SK-N-DZ (cell line): ENCODE measurements at places on chromosomes 13 and 19.

- DNase-seq, result no peak
These were observed 14.0 kb upstream of the PSMD8 start for GRCh38 chr19:38360351-38360750.

- DNase-seq, result no peak
These were observed 9.9 kb downstream of the TPP2 start for GRCh38 chr13:102606537-102607309.

- DNase-seq, result no peak
These were observed 20.1 kb downstream of the SLC27A1 start for GRCh38 chr19:17490411-17490810.

- DNase-seq, result no peak
These were observed 312.6 kb downstream of the SLITRK6 start for GRCh38 chr13:85486663-85487062.

DNA sequence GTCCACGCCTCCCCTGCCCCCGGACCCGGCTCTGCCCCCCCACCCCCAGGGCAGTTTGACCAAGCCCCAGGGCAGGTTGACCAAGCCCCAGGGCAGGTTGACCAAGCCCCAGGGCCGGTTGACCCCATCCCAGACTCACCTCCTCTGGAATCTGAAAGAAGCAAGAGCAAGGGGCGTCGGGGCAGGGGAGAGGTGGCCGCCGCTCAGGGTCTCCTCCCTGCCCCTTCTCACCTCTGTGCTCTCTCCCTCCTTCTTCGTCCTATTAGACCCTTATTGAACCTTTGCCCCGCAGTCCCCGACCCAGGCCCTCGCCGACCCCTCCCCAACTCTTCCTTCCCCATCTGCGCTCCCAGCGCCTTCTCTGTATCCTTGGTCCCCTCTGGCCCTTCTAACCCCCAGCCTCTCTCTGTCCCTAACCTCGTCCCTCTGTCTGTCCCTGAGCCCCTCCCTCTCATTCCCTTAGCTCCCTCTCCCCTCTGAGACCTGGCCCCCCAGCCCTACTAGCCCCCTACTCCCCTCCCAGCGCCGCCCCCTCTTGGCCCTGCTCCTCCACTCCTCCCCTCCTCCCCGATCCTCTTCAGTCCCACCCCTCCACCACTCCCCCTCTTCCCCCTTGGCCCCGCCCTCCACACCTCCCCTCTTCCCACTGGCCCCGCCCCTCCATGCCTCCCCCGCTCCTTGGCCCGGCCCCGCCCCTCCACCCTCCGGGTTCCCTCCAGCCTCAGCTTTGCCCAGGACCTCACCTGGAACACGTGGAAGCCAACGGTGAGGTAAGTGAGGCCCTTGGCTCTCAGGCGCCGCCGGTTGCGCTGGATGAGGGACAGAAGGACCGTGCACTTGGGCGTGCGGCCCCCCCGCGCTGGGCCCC is 7.6 kb downstream of the CAPN12 start:
- no peak for DNase-seq

DNA sequence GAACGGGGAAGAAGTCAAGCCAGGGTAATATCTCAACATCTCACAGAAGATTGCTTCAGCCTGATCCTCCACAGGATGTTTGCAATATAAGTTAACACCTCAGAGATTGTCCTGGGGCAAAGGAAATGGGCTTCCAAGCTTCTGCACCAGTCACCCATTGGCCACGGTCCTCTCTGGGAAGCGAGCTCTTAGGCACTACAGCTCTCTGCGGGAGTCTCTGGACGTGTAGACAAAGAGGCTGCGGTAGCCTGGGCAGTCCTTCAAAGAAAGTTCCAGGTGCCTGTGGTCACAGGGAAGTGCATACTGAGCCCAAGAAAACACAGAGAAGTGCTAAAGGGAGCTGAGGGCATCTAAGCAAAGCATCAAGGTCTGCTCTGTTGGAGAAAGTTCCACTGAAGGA is 805.7 kb downstream of the DIAPH3 start:
- no peak for DNase-seq

GRCh38 chr13:108917581-108917980 is 288.2 kb downstream of the MYO16 start:
- DNase-seq, result no peak

DNA sequence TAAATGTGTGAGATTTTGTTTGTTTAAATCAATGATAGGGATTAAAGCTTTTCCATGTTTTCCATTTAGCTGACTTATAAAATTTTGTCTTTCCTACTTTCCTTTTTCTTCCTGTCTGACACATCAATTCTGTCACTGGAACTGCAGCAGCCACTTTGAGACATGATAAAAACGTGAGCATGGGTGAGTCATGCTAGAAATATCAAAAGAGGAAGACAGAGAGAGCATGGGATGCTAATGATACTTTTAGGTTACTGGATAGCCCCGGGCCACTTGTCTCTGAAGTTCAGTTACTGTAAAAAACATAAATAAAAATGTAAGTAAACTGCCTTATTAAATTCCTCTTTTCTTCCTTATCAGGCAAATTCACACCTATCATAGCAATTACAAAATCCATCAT is 1332.0 kb upstream of the PCDH20 start:
- no peak for DNase-seq

DNA sequence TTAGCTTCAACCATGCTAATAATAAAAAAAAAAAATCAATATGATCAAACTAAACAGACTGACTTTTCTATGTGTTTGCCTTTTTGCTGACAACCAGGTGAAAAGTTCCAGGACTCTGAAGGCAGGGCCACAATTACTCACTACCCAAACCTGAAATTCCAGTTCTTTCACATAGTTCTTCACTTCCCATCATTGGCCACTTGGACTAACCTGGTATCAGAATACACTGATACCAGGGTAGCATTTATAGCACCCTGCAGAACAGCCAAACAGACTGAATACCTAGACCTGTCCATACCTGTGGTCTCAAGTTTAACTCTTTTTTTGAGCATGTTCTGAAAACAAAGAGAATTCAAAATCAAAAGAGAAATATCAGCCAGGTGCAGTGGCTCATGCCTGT is 25.1 kb downstream of the ELF1 start:
- no peak for DNase-seq

DNA sequence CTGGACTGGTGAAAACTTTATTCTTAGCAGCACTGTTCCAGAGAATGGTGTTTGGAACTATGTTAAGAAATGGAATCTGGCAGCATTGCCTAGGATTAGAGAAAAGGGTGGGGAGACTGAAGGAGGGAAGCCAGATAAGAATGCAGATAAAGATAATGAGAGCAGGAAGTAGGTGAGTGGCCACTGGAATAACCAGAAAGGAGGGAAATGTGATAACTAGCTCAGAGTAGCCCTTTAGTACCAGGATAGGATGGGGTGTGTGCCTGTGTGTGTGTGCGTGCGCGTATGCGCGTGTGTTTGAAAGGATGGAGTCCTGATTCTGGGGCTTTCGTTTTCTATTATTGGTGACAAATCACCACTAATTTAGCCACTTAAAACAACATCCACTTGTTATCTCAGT is 33.4 kb upstream of the FRY start:
- DNase-seq, result peak; percentile 23

GRCh38 chr19:41328157-41328841 is 18.3 kb downstream of the CCDC97 start:
- no peak for DNase-seq

DNA sequence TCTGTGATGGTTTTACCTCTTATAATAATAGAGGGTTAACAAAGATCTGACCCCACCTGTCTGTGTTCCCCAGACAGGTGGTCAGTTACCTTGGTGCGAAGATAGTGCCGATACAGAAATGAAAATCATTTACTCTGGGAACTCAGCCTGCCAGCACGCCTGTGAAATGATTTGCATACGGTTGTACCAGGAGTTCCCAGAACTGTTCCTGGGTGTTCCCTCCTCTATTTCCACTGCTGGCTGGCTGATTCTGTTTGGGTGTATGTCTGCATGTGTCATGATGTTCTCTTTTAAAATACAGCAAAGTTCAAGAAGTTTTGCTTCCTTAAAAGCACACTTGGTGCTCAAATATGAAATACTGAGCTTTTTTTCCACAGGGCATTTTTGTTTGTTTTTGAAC is 527.1 kb downstream of the FGF9 start:
- DNase-seq, result no peak

DNA sequence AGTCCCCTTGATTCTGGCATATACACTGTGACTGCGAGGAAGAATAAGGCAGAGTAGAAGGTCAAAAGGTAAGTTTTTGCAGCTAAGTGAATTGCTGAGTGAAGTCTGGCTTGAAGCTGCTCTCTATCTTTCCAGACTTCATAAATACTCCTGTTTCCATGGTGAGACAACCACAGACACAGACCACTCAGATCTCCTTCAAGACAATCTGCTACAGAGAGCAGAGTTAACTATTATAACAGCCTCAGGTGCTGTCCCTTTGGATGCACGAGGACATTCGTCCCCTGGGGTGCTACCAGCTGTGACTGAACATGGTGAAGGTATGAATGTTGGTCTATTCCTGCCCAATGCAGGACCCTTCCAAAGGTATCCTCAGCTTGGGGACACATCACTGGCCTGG is 104.0 kb downstream of the MYCBP2 start:
- DNase-seq, result peak; percentile 33

DNA sequence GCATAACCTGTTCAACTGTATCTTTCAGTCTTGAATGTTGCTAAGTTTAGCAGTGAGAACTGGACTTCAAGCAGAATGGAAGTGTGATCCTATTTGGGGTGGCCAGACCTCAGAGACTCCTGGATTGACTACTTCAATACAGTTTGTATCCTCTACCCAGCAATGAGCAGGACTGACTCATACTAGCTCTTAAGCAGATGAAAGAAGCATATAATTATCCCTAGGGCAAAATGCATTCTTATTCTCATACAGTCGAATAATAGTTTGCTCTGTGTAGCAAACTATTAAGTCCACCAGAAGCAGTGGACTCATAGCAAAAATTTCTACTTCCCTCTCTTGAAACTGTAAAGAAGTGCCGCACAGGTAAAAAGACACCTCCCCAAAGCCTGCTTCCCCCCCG is 46.4 kb upstream of the FAM216B start:
- DNase-seq, result no peak

DNA sequence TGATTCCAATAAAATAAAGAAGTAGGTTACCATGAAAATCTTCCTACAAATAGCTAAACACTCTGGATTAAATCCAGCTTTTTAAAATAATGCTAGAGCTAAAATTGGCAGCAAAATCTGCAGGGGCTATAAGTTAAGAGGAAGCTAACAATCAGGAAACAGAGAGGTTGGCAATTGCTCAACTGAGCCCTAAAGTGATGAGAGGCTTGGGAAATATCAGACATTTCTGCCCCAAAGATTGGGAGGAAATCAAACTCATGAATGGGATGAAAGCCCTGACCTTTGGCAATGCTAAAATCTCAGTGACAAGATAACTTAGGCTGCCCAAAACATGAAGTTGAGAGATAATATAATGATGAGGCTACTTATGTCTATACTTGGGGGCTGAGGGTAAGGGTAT is 1437.9 kb downstream of the EFNB2 start:
- DNase-seq, result no peak

DNA sequence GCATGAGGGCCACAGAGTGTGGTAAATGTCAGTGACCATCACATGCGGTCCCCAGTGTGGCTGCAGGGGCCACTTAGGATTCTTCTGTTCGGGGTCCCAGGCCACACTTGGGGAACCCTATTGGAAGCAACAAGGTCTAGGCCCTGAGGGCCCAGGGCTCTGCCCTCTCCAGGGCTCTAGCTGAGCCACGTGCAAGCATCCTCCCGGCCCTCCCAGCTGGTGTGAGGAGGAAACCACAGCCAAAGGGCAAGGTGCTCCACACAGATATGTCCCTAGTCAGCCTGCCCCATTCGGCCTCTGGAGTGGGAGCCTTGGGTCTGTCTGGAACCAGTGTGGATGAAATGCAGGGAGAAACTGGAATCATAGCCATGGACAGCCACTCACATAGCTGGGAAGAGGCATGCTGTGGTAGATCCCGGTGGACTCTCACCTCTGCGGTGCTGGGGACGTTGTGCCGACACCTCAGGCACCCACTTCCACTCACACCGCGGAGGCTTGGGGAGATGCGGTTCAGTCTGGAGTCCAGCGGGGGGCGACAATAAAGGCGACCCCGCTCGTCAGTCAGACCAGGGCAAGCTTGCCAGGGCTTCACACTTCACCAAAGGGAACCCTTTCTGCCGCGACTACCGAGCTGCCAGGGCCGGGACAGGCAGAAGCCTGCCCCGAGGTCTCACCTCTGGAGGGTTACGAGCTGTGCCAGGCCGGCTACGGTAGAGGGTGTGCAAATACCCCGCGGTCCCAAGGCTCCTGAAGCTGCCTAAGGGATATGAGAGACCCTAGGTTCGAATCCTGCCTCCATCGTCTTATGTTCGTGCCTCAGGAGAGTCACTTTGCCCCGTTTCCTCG is 4.3 kb upstream of the ZNF497 start:
- no peak for DNase-seq

GRCh38 chr13:41697578-41697977 is 240.2 kb downstream of the RGCC start:
- no peak for DNase-seq

GRCh38 chr13:112618501-112618900 is 30.5 kb upstream of the TUBGCP3 start:
- no peak for DNase-seq

DNA sequence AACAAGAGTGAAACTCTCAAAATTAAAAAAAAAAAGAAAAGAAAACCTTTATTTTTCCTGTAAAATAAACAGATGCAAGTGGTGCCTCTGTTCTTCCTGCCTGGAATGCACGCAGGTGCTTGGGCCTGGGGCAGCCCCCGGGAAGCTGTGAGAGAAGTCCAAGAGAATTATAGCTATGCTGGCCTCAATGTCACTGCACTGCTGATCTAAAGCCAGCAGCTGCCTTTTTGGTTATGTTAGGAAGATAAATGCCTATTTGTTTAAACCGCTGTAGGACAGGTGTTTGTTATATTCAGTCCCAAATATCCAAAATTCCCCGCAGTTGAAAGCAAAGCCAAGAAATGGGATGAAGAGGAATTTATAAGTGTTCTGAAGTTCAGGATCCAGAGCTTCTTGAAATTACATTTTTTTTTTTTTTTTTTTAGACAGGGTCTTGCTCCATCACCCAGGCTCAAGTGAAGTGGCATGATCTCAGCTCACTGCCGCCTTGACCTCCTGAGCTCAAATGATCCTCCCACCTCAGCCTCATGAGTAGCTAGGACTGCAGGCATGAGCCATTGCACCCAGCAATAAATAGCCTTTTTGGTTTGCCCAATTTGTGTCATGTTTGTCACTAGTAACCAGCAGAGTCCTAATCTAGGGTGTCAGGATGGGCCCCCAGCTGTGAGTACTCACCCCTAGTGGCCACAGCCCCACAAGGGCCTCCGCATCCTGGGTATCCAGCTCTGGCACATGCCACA is 2.2 kb downstream of the RINL start:
- no peak for DNase-seq

- no peak for DNase-seq
These were observed 233.8 kb downstream of the SLC7A1 start for GRCh38 chr13:29361716-29362115.

GRCh38 chr13:63307228-63307627 is 1891.6 kb upstream of the PCDH20 start:
- DNase-seq, result no peak

GRCh38 chr19:8609279-8610040 is 1.1 kb downstream of the ADAMTS10 start:
- DNase-seq, result no peak

- DNase-seq, result no peak
These were observed 9.9 kb upstream of the ADGRE5 start for GRCh38 chr19:14371301-14371821.
